ENCODE measurements at places on chromosomes 2 and 18.

DNA sequence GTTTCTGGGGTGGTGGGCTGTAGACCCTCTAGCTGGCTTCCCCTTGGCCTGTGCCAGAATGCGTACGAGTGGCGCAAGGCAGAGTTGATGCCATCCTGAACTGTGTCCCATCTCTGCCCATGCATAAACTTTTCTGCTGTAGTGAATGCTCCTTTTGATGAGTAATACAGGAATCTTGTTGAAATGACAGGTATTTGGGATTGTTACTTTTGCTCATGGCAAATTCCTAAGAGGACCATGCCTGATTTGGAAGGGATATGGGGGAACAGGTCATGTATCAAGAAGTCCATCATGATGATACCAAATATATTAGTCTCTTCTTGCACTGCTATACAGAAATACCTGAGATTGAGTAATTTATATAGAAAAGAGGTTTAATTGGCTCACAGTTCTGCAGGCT is 648.0 kb downstream of the SLC4A3 start:
- no peak for DNase-seq

- no peak for DNase-seq
These were observed 11.6 kb upstream of the BOK start for GRCh38 chr2:241546771-241547498.

DNA sequence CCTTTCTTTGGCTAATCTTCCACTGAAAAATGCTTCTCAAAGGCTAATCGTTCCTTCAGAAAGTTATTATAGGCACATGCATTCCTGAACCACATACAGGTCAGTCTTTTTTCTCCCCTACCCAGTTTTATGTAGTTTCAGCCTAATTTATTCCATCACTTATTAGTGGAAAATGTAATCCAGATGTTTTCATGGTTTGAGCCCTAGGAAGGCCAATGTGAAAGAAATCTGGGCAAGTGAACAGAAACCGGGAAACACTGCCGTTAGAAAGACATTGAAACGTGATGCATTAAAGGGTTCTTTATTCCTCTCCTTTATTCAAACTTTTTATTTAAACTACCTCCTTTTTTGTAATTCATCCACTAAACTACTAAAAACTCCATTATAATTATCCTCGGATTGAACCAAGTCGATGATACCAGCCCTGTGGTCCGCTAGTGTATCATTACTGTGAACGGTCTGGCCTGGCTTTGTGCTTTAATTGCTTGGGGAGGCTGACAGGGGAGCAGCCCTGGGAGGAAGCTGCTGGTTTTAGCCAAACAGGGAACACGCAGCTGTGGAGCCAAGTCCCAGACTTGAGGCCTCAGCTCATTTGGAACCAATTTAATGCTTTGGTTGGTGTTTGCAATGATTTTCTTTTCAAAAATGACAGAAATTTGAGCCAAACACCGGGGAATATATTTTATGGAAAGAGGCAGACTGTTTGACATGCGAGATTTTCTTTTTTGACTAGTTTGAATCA is 149.2 kb downstream of the ARHGAP28 start:
- DNase-seq, result no peak

GRCh38 chr2:219527076-219527394 is 12.8 kb downstream of the ASIC4 start:
- DNase-seq, result no peak

DNA sequence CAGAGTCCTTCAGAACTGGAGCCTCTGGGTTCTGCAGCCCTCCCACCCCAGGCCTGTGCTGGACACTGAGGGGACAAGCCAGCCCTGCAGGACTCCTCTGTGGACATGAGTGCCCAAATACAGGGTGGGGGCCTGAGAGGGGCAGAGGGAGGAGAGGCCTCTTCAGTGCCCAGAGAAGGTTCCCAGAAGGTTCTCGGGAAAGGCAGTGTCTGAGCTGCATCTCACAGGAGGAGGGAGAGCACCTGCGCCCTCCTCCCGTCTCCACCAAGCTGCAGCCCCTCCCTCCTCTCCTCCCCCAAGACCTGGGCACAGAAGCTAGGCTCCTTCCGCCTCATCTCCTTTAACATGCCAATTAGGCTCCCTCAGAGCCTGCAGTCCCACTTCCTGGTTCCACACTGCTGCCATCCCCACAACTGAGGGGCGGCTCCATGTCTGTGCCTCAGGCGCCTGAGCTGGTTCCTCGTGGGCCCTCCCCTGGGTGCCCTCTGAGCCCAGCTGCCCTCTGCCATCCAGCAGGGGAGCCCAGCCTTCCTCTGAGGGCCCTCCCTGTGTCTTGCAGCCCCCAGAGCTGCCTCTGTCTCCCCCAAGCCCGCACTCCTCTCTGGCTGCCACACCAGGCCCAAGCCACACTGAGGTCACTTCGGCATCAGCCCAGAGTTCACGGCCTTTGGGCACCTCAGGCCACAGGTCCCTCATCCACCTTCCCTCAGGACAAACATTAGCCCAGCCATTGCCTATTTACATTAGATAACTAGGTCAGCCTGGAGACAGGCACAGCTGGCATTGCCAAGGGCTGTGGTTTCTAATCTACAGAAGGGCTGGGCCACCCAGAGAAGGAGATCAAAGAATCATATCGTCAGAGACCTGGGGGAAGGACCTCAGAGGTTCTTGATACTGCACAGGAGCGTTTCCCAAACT is 28.9 kb downstream of the KCNK3 start:
- no peak for DNase-seq

DNA sequence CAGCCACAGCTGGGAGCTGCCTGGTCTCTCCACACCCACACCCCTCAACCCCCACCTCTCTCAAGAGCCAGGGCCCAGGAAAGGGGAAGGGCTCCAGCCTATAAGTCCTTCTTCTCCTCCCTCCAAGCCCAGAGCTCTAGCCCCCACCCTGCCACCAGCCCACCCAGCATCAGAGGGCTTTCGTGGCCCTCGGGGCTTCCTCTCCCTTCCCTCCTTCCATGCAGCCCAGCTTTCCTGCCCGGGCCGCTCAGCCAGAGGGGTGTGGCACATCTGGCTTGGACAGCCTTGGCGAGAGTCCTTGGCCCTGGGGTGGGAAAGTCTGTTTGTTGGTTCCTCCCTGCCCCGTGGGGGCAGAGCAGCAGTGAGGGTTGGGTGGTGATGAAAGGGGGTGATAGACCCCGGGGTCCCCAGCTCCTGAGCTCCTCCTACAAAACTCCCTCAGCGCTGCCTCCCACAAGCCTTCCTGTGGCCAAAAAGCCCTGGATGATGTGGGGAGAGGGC is 7.0 kb downstream of the TNS1 start:
- DNase-seq, result no peak

- no peak for DNase-seq
These were observed 50.5 kb upstream of the CREB1 start for GRCh38 chr2:207479198-207479785.

DNA sequence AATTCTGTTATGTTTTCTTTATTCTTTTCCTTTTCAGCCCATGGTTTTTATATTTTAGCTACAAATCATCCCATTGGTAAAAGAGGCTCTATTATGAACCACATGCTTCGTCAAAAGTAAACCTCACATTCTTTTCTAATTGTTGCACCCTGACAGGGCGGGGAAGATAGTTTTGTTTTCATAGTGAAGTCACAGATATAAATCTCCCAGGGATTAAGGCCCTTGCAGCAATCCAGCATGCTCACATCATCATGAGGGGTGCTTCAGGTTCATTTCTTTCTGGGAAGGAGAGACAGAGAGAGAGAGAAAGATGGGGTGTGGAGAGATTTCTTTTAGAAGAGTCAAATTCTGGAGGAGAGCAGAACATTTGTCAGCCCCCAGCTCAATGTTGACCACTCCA is 124.5 kb upstream of the CDC42EP3 start:
- DNase-seq, result no peak

GRCh38 chr2:146212602-146213001 is 1632.2 kb upstream of the ACVR2A start:
- no peak for DNase-seq

DNA sequence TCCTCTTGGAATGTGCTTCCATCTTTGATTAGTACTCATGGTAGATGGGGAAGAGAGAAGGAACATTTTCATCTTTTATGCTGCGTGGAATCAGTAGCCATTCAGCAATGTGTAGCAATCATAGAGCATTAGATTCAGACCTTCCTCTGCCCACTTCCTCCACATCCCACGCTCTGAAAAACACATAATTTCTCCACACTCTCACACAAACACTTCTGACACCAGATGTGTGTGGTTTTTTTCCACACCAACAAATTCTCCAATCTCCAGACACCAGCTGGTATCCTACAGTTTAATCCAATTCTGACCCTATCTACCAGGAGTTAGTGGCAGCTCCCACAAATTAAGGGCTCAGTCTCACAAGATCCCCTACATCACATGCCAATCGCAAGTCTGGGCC is 103.3 kb downstream of the AOX1 start:
- no peak for DNase-seq

DNA sequence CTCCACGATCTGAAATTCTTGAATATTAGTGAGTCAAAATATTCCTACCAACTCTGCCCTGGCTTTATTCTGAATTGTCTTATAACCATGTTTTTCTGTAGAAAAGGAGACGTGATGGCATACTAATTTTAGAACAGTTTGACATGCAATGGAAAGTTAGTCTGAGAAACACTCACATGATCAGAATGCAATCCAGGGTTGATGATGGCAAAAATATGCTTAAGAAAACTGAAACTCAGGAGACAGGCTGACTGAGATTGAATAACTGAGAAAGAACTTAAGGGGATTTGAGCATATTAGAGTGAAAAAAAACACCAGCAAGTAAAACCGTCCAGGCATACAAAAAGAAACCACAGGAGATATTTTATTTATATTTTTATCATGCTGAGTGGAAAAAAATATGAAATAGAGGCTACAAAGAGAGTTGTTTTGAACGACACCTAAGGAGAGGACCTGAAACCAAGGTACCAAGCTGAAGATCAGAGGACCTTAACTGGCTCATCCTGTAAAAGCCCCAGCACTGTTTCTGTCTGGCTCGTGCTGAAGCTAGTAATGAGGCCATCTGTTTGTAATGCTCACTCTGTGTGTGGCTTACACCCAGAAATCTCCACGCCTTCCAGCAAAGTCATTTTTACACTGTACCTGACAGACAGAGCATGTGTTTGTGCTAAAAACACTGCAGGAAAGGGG is 437.2 kb upstream of the PKDCC start:
- no peak for DNase-seq
